Stimulated activated CD8-positive, alpha-beta memory T cell treated with anti-CD3 and anti-CD28 coated beads, Interleukin-4, amount 100 ng/mL, for 4 hours (primary cell): ENCODE measurements at places on chromosomes 7 and 10.

DNA sequence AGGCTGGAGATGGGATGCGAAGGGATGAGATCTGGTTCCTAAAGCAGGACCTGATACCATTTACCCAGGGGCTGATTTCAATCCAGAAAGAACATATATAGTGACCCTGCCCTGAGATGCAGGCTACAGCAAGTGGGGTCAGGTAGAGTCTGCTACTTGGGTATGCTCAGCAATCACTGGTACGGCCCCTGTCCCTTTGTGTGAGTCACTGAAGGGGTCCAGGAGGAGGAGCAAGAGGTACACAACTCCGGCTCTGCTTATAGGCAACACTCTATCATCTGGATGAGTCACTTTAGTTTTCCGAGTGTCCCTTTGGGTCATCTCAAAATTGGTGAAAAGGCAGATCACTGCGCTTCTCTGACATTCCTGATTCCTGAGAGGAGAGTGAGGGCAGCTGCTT lies 79.6 kb upstream of the SORCS1 start:
- no peak for DNase-seq

- DNase-seq = no peak
These were observed 70.1 kb upstream of the HECW1 start for GRCh38 chr7:43042302-43042701.

DNA sequence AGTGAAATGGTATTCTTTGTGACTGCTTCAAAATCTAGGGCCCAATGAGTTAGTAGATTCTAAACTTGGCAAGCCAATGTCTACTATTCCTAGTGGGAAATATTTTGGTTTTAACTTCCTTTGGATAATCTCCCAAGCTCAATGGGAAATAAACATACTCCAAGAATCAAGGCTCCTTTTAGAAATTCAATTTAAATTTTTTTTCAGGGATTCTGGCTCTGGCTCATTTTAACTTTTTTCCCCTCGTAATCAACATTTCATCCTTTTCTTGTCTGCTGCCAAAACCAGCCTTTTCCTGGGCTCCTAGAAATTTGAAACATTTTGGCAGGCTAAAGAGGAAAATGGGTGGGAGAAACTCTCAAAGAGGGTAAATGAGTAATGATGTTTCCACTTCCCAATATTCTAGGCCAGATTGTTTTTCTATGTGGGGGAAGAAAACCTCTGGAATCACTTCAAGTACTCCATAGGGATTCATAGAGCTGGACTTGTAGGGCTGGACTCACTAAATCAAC lies 85.6 kb upstream of the AGR3 start:
- no peak for DNase-seq

GRCh38 chr10:29317423-29318021 lies 28.7 kb downstream of the LYZL1 start:
- DNase-seq = no peak

- DNase-seq = no peak
These were observed 42.3 kb downstream of the AKR1E2 start for GRCh38 chr10:4868357-4868657.

- DNase-seq = no peak
These were observed 10.5 kb downstream of the RHBDD2 start for GRCh38 chr7:75889223-75889825.

DNA sequence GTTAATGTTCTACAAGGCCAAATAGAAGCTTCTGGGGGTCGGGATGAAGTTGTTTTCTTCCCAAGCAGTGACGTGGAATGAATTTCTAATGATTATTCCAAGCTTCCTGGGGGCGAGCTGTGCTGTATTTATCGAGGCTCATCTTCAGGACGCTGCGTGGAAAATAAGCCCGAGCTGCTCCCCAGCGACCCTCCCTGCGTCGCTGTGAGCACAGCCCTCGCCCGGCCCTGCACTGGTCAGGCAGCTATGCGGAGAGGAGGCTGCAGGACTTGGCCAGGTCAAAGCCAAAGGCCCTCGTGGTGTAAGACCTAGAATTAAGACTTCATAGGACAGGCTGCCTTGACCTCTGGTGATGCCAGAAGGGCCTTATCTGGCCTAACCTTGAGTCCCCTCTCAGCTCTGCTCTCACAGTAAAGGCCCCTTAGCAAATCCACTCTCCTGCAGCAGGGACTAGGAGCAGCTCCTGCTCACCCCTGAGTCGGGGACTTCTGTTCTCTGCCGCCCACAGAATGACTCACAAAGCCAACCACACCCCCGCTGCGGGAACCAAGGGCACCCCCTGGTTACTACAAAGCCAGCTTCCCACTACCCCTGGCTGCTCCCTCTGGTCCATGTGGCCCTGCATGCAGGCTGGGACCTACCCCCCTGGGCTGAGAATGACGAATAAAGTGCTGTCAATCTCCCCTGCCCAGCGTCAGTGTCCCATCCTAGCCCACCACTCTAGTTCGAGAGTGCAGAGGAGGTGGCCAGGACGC lies 501.6 kb downstream of the TCERG1L start:
- no peak for DNase-seq

DNA sequence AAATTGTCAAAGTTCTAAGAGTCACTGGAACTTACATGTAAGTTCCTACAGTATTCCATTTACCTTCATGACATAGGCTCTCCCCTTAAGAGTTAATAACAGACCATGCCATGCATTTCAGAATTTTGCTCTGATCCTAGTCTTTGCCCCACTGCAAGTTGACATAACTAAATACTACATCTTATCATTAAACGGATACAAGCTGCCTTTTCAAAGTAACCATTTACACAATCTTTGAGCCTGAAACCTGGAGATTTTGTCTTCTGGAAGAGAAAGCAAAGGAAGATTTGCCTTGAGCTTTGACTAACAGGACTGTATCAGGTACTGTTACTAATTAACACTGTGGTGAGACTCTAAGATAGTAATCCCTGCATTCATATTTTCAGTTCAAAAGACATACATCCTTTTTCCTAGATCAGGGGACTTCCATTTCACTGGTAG lies 9.3 kb upstream of the AKR1D1 start:
- DNase-seq = no peak

DNA sequence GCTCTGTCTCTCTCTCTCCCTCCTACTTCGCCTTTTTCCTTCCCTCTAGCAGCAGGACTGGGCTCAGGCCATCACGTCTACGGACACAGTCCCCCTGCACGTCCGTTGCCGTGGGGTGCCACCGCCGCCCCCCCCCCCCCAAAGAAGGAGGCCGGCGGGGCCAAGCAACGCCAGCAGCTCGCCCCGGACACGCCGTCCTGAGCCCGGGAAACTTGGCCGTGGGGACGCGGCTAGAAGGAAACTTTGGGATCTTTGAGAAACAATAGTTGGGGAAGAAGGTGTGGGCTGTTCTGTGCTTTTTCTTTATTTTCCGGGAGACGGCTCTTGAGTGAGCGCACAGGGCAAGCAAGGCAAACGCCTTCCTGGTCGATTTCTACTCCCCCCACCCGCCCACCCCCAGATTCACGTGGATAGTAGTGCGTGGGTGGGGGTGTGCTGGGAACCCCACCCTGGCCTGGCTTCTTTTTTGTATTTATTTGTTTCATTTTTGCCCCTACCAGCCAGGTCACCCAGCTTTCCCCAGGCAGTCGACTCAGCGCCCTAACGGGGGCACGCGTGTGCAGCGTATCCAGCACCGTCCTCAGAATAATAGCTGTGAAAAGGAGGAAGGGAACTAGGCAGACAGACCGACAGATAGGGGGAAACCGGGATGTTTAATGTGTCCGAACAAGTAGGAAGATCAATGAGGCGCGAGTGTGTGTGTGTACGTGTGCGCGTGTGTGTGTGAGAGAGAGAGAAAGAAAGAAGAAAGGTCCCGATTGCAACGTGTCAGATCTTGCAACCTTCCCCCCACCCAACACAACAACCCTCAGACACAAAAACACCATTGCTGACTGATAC lies 1.4 kb downstream of the MXI1 start:
- no peak for DNase-seq

DNA sequence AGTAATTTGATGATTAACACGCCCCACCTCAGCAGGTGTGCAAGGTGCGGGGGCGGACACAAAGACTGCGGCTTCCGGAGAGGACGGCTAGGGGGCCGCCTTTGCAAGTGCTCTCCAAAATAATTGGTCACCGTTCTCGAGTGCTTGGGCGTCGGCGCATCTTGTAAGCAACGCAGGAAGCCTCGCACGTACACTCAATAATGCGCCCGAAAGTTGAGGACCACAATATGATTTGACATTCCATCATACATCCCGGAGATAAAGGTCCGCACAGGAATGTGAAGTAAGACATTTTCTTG lies 114.7 kb downstream of the EBF3 start:
- DNase-seq = no peak

- no peak for DNase-seq
These were observed 63.1 kb downstream of the FZD1 start for GRCh38 chr7:91327346-91327745.

GRCh38 chr10:57992321-57993077 lies 275.2 kb downstream of the IPMK start:
- no peak for DNase-seq

DNA sequence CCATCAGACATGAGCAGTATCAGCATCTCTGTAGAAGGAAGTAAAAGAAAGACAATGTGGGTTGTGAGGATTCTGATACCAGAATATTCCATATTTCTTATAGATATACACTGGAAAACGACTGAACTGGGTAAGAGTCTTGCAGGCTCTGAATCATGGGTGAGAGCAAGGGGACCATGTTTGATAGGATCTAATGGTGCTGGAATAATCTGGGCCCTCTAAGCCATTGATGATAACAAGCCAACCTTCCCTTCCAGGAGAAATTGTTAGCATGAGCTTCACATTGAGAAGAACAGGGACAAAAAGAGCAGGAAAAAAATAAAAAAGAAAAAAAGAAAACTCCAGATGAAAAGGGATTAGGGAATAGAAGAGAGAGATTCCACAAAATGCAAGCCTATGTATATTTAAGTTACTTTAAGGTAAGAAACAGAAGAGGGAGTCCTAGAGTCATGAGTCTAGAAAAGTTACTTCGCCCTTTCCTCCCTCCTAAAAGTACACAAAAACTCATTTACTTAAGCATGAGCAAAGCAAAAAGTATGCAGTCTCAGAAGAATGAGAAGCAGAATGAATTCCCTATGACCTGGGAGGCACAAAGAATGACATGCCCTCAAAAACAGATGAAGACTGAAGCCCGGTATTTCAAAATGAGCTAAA lies 181.9 kb downstream of the TMEM26 start:
- DNase-seq = no peak
